Thymus (tissue), 14 donors: ENCODE measurements at places on chromosomes 5 and 9. TPM values are rescaled to one million over a fixed set of nuclear protein-coding genes. Genes with fewer than 3 reads are reported as not detected.

GRCh38 chr9:136441191-136441680 is 1.6 kb upstream of the INPP5E start:
- H3K36me3 ChIP-seq, result peaks cover 53% of the 10 kb centered on the region
- DNase-seq, result no peak
- H3K27me3 ChIP-seq, result peaks cover 10% of the 10 kb centered on the region
- H3K27ac ChIP-seq, result no peak overlapping the region

DNA sequence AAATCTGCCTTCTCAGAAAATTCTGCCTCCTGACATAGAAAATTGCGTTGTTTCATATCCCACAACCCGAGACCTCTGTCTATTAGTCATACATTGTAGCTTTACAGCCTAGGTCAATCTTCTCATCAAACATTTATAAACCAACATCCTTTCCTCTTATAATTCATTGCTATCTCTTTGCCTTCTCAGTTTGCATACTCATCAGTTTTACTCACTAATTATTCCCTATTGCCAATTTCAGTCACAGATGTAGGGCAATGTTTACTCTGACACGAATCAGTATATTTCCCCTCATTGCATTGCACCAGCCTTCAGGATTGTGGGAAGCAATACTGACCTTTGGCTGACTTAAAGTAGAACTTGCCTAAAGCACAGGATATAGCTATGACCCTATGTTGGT is 247.2 kb downstream of the CEMIP2 start:
- DNase-seq, result no peak
- H3K4me3 ChIP-seq, result no peak overlapping the region
- no peak overlapping the region for H3K27ac ChIP-seq
- H3K4me1 ChIP-seq, result no peaks in the 10 kb centered on the region

- H3K36me3 ChIP-seq, result no peaks in the 10 kb centered on the region
- no peak for DNase-seq
- H3K27me3 ChIP-seq, result no peaks in the 10 kb centered on the region
- no peaks in the 10 kb centered on the region for H3K4me1 ChIP-seq
- H3K4me3 ChIP-seq, result no peak overlapping the region
- no peak overlapping the region for H3K27ac ChIP-seq
Measured at GRCh38 chr5:88813805-88814575, 69.0 kb downstream of the MEF2C start.

NMUR2 gene
- total RNA-seq, result 0.05 TPM

SPRY4 gene
- total RNA-seq, result 1.6 TPM

ANKRD31 gene
- 0.61 TPM for total RNA-seq

MAMDC2 gene
- 0.47 TPM for total RNA-seq
